ENCODE measurements at places on chromosomes 12 and 14. TPM values are rescaled to one million over a fixed set of nuclear protein-coding genes. Genes with fewer than 3 reads are reported as not detected.

DNA sequence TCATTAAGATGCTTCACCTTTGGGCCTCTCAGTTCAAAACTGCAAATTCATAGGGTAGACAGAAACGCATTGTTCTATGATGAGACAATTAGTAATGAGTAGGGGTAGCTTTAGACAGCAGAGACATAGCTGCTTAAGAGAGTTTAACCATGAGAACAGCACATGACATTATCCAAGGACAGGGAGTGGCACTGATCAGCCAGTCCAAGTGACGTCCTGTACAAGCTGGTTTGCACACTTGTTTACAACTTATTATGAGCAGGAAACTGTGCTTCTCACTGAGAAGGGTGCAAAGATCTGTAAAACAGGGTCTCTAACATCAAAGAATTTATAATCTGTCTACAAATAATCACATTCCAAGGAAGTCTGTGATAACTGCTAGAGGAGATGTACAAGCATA, 11.2 kb upstream of the SRSF5 start:
- H3K27me3 ChIP-seq: no peaks in the 10 kb centered on the region
- H3K36me3 ChIP-seq: no peaks in the 10 kb centered on the region
- no peak for DNase-seq
- H3K4me1 ChIP-seq: no peaks in the 10 kb centered on the region
- H3K27ac ChIP-seq: no peak overlapping the region

The MAX gene
- total RNA-seq: 58.8 TPM

DNA sequence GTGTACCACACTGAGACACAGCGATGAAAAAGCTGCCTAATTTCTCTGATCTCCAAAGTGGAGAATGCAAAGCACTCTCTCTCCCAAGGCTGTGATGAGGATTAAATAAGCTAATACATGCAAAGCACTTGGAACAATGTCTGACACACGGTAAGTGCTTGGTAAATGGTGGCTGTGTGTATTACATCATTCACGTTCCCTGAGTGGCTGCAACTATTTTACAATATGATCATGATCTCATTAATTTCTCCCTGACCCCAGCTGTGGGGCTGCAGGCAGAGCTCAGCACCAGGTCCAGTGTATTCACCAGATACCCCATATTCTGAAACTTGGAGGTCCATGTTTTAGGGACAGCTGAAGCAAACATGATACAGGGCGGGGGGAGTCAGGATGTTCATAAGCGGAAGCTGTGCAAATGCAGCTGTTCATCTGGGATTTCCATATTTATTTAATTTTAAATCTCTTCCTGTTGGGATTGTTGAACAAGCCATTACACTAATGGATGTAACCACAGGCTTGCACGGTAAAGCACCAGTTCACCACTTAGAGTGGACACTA, 106.4 kb downstream of the CCDC60 start:
- H3K27me3 ChIP-seq: peaks cover 40% of the 10 kb centered on the region
- no peak overlapping the region for H3K27ac ChIP-seq
- no peaks in the 10 kb centered on the region for H3K4me1 ChIP-seq
- DNase-seq: no peak

DNA sequence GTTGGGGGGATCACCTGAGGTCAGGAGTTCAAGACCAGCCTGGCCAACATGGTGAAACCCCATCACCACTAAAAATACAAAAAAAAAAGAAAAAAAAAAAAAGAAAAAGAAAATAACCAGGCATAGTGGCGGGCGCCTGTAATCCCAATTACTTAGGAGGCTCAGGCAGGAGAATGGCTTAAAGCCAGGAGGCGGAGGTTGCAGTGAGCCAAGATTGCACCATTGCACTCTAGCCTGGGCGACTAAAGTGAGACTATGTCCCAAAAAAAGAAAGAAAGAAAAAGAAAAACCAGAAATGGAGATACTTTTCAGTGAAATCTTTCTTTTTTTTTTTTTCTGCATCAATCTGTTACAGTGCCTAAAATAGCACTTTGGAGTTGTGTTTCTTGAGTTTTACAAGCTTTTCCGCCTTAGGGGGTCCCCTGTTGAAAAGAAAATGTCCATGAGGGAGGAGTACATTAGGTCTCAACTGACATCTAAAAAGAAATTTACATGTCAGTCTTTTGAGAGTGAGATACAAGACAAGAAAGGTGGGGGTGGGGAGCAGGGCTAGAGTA, 82.9 kb upstream of the VASH1 start:
- H3K27ac ChIP-seq: no peak overlapping the region
- no peak for DNase-seq
- H3K27me3 ChIP-seq: peaks cover 28% of the 10 kb centered on the region
- no peak overlapping the region for H3K4me3 ChIP-seq
- no peaks in the 10 kb centered on the region for H3K36me3 ChIP-seq

The COA8 gene
- 62.3 TPM for total RNA-seq

The AQP6 gene
- not detected for total RNA-seq

DNA sequence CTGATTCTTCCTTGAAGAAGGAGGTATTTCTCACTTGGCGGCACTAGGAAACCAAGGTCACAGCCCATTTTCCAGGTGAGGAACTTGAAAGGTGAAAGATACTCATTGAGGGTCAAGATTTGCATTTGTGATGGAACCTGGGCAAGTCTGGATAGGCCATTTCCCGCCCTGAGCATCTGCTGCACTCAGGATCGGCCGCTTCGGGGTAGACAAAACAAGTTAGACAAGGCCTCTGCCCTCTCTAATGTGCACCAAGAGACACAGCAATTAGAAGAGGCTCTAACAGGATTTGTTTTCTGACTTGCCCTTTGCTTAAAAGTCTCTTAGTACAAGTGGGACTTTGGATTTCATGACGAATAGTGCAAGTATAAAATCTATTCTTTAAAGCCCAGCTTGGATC, 167.2 kb downstream of the KTN1 start:
- H3K4me1 ChIP-seq: peaks cover 29% of the 10 kb centered on the region
- no peak overlapping the region for H3K4me3 ChIP-seq
- H3K36me3 ChIP-seq: no peaks in the 10 kb centered on the region
- no peak overlapping the region for H3K27ac ChIP-seq
- DNase-seq: no peak

- H3K36me3 ChIP-seq: no peaks in the 10 kb centered on the region
- no peaks in the 10 kb centered on the region for H3K27me3 ChIP-seq
- H3K27ac ChIP-seq: no peak overlapping the region
- H3K4me1 ChIP-seq: peaks cover 57% of the 10 kb centered on the region
- no peak for DNase-seq
- H3K4me3 ChIP-seq: no peak overlapping the region
These were observed 66.9 kb downstream of the ITPK1 start for GRCh38 chr14:93048843-93049242.

The CFAP251 gene
- total RNA-seq: 3.2 TPM

GRCh38 chr14:76833011-76833410, 6.8 kb downstream of the LRRC74A start:
- no peaks in the 10 kb centered on the region for H3K36me3 ChIP-seq
- H3K27ac ChIP-seq: no peak overlapping the region
- no peak for DNase-seq
- peaks cover 53% of the 10 kb centered on the region for H3K27me3 ChIP-seq
- no peaks in the 10 kb centered on the region for H3K4me1 ChIP-seq

DNA sequence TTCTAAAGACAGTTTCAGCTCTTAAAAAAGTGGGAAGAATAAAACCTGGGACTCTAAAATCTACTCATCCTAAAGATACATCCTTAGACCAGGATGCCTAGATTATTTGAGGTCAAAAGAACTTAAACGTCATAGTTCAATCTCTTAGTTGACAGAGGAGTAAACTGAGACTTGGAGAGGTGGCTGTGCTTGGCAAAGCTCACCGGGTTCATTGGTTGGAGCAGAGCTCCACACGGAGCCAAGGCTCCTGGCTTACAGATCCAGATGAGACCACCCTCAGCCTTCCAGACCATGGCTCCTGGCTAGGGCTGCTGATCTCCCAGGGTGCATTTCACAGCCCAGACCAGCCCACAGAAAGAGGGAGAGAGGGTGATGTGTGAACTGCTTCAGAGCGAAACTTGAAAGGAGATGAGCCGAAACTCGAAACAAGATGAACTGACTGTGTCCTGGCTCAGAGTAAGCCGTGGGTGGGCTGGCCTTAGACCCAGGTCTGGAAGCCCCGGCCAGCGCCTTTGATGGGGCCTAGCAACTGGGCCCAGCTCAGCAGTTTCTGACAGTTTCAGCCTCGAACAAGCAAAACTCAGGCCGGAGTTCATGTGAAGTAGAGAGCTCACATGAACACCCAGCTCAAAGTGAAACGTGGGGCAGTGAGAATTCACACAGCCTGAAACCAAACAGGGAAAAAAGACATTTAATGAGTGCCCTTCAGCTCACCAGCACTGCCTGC, 1044.8 kb downstream of the BCL11B start:
- H3K27me3 ChIP-seq: peaks cover 21% of the 10 kb centered on the region
- no peak for DNase-seq
- no peaks in the 10 kb centered on the region for H3K36me3 ChIP-seq
- no peaks in the 10 kb centered on the region for H3K4me1 ChIP-seq
- no peak overlapping the region for H3K4me3 ChIP-seq

GRCh38 chr14:25463480-25463879, 413.5 kb upstream of the STXBP6 start:
- H3K36me3 ChIP-seq: no peaks in the 10 kb centered on the region
- no peak for DNase-seq
- no peaks in the 10 kb centered on the region for H3K27me3 ChIP-seq
- H3K4me1 ChIP-seq: no peaks in the 10 kb centered on the region
- H3K4me3 ChIP-seq: no peak overlapping the region
- no peak overlapping the region for H3K27ac ChIP-seq

- peak overlapping the region; percentile 51 for H3K4me3 ChIP-seq
- H3K27ac ChIP-seq: no peak overlapping the region
- peaks cover 24% of the 10 kb centered on the region for H3K4me1 ChIP-seq
- DNase-seq: peak; percentile 82
- H3K27me3 ChIP-seq: no peaks in the 10 kb centered on the region
- H3K36me3 ChIP-seq: peaks cover 5% of the 10 kb centered on the region
These were observed 71.3 kb downstream of the ANKRD9 start for GRCh38 chr14:102437997-102438915.

The REP15 gene
- total RNA-seq: 1.6 TPM

The FIGNL2 gene
- total RNA-seq: not detected

DNA sequence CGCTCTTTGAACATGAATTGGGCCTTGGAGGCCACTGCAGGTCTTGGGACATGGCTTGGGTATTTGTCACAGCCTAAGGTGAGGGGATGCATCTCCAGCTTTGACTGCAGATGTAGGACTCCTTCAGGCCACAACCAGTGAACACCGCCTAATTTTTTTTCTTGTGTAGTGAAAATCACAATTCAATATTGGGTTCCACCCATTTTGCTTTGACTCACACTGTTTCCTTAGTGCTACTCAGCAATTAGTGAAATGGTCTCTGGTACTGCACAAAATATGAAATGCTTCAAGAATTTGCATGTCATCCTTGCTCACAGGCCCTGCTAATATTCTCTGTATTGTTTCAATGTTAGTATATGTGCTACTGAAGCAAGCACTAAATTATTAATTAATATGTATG, 12.5 kb downstream of the TMEM253 start:
- H3K36me3 ChIP-seq: no peaks in the 10 kb centered on the region
- H3K4me1 ChIP-seq: no peaks in the 10 kb centered on the region
- no peak overlapping the region for H3K27ac ChIP-seq
- no peaks in the 10 kb centered on the region for H3K27me3 ChIP-seq

The SAV1 gene
- total RNA-seq: 87.1 TPM

DNA sequence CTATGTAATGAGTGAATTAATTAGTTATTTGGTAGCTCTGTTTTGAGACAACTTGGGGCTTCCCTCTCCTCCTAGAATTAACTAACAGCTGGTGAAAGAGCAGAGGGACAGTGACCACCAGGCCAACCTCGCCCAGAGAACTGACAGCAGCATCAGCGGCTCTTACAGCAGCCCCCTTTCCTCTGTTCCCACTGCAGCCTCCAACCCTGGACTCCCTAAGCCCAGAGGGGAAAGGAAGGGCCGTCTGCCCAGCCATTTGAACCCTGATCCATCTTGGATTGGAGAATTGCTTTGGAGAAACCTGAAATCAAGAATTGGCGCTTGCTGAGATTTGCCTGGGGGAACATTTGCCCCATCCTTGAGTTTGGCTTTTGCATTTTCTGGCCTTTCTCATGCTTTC, 45.5 kb downstream of the B4GALNT3 start:
- no peaks in the 10 kb centered on the region for H3K36me3 ChIP-seq
- no peak for DNase-seq
- H3K27me3 ChIP-seq: no peaks in the 10 kb centered on the region
- H3K4me1 ChIP-seq: peaks cover 46% of the 10 kb centered on the region
- H3K4me3 ChIP-seq: no peak overlapping the region

GRCh38 chr12:40745386-40745785, 53.1 kb downstream of the CNTN1 start:
- no peaks in the 10 kb centered on the region for H3K36me3 ChIP-seq
- DNase-seq: peak; percentile 10
- no peak overlapping the region for H3K4me3 ChIP-seq
- no peaks in the 10 kb centered on the region for H3K4me1 ChIP-seq
- H3K27me3 ChIP-seq: no peaks in the 10 kb centered on the region

The PLCZ1 gene
- total RNA-seq: not detected

- H3K27me3 ChIP-seq: no peaks in the 10 kb centered on the region
- peaks cover 36% of the 10 kb centered on the region for H3K4me1 ChIP-seq
- H3K27ac ChIP-seq: no peak overlapping the region
- peak; percentile 69 for DNase-seq
- H3K4me3 ChIP-seq: no peak overlapping the region
These were observed 35.7 kb upstream of the ATP2A2 start for GRCh38 chr12:110245369-110245772.

DNA sequence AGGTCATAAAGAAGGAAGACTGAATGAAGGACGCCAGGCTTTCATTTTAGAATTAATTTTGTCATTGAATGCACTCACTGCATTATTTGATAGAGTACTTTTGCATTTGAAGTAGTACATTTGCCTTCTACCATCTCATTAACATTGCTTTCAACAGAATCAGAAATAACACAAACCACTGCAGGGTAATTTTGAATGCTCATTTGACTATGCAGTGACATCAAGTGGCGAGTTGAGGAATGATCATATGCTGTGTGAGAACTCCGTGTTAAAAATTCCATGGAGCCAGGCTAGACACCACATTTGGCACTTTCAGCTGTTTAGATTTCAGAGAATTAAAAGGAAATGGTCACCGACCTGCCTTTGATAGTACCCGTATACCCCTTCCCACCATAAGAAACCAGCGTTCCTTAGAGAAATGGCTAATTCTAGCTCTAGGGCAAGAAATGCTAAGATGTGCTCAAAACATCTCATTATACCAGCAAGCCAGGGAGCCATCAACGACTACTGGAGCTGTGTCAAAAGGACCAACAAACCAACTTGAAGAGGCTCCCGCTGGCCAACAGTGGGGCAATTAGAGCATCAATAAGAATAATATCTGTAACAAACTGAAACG, 16.5 kb downstream of the HEBP1 start:
- peaks cover 15% of the 10 kb centered on the region for H3K4me1 ChIP-seq
- H3K4me3 ChIP-seq: no peak overlapping the region
- H3K27ac ChIP-seq: no peak overlapping the region
- H3K36me3 ChIP-seq: peaks cover 22% of the 10 kb centered on the region

The ADCK1 gene
- 4.7 TPM for total RNA-seq

GRCh38 chr14:103488071-103488470, 34.6 kb downstream of the CKB start:
- DNase-seq: no peak
- H3K27ac ChIP-seq: no peak overlapping the region
- peaks cover 12% of the 10 kb centered on the region for H3K4me1 ChIP-seq

GRCh38 chr12:10952645-10953044, 13.6 kb upstream of the TAS2R14 start:
- H3K4me1 ChIP-seq: no peaks in the 10 kb centered on the region
- H3K27ac ChIP-seq: no peak overlapping the region
- no peaks in the 10 kb centered on the region for H3K36me3 ChIP-seq
- no peak overlapping the region for H3K4me3 ChIP-seq
- no peak for DNase-seq

GRCh38 chr12:11969437-11970154, 101.1 kb upstream of the BCL2L14 start:
- no peak overlapping the region for H3K4me3 ChIP-seq
- peaks cover 7% of the 10 kb centered on the region for H3K4me1 ChIP-seq
- H3K36me3 ChIP-seq: no peaks in the 10 kb centered on the region
- no peak for DNase-seq
- no peak overlapping the region for H3K27ac ChIP-seq
- H3K27me3 ChIP-seq: no peaks in the 10 kb centered on the region
